ENCODE measurements at places on chromosomes 7 and 10.

- DNase-seq, result no peak
Measured at GRCh38 chr10:86673827-86674581, 5.7 kb downstream of the LDB3 start.

GRCh38 chr10:82377608-82378007 is 502.6 kb downstream of the NRG3 start:
- no peak for DNase-seq

GRCh38 chr7:133904776-133905175 is 222.4 kb upstream of the LRGUK start:
- no peak for DNase-seq

DNA sequence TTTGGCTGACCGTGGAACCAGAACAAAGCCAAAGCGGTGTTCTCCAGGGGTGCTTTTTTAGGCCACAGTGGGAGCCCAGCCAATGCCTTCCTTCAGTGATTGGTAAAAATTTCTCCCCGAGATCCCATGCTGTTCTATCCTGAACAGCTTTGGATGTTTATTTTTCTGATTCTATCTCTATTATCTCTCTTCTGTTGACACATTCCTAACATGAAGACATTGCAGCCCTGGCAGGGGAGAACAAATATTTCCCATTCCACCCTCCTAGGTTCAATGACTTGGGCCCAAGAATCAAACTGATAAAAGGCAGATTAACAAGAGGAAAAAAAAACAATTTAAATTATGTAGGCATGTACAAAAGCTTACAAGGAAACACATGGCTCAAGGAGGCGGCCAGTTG is 162.7 kb downstream of the PFKFB3 start:
- no peak for DNase-seq

- no peak for DNase-seq
Measured at GRCh38 chr7:82319674-82320118, 123.9 kb downstream of the CACNA2D1 start.

DNA sequence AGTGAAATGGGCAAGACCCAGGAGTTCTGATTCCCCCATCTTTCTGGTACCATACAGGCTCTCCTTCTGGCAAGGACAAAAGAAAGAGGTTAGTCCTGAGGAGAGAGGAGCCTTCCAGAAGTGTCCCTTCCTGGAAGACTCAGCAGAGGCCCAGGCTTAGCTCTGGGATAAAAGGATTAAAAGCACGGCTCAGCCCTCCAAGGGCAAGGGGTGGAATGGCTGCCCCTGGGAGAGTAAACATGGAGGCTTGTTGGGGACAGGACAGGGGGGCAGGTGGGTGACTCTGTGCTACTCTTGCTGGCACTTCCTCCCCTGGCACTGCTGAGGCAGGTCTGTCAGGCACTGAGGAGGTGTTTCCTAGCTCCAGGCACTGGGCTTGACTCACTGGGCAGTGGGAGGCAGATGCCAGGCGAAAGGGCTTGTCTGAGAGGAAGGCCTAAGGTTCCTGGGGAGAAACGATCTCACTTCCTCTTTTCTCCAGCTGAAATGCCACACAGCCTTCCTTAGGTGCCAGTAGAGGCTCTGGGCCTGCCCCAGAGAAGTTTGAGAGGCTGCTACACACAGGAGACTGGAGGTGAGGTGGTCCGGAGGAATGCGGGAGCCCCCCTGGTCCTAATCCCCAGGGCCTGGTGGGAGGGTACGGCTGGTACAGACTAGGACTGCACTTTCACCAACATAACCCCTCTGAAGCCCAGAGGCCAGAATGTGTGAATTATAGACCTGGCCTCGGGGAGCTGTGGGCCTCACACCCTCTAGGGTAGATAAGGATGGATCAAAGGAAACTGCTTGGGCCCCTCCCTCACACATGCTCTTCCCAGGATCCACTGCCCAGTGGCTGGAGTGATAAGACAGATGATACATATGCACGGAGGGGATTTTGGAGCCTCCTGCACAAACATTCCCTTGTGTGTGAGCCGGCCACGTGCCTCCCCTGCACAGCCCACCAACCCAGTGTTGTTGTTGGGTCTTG is 63.2 kb upstream of the PODXL start:
- DNase-seq, result no peak

DNA sequence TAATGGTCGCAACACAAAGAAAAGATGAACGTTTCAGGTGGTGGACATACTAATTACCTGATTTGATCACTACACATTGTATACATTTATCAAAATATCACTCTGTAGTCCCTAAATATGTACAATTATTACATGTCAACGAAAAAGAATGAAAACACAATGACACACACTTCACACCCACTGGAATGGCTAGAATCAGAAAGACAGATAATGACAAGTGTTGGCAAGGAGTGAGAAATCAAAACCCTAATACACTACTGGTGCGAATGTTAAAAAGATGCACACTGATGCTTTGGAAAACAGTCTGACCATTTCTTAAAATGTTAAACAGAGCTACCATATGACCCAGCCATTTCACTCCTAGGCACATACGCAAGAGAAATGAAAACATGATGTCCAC is 2.3 kb downstream of the COA1 start:
- DNase-seq, result no peak

DNA sequence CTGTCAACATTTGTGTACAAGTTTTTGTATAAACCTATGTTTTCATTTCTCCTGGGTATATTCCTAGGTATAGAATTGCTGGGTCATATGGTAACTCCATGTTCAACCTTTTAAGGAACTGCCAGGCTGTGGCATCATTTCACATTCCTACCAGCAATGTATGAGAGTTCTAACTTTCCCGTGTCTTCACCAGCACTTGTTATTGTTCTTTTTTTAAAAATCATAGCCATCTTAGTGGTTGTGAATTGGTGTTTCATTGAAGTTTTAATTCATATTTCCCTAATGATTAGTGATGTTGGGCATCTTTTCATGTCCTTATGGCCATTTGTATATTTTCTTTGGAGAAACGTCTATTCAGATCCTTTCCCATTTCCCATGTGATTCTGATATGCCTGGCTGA is 193.0 kb upstream of the PLXNA4 start:
- no peak for DNase-seq

GRCh38 chr7:66183700-66184099 is 21.4 kb upstream of the TPST1 start:
- no peak for DNase-seq

DNA sequence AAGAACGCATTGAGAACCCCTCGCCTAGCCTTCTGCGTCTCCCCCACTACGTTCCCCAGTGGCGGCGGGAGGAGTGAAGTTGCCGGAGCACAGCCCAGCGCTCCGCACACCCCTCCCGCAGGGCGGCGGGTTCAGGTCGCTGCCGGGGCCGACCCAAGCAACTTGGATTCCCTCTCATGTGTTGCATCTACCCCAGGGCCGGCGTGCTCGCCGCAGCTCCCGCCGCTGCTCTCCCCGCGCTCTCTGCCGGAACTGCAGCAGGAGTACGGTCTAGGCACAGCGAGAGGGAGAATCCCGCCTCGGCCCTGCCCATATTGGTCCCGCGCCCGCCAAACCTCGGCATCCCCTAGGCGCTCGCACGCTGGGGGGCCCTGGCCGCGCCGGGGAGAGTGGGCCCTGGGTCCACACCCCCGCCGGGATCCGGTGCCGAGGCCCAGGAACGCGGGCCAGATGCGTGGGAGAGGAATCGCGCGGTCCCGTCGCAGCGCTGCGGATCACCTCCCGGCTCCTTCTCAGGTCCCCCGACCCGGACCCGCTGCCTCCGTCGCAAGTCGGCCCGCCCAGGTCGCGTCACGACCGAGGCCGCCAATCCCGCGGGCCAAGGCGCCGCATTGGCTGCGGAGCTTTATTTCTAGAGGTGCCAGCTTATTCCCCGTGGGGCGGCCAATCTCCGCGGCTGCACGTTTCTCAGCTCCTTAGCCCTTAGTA is 648 bp upstream of the TMEM243 start:
- peak; percentile 68 for DNase-seq

- no peak for DNase-seq
Measured at GRCh38 chr7:13111230-13111629, 423.8 kb downstream of the ARL4A start.

GRCh38 chr7:116776610-116777289 is 85.6 kb upstream of the CAPZA2 start:
- no peak for DNase-seq

- DNase-seq, result no peak
Measured at GRCh38 chr7:128190051-128190647, 50.9 kb upstream of the LEP start.

- DNase-seq, result no peak
Measured at GRCh38 chr10:51615764-51616298, 83.6 kb downstream of the CSTF2T start.

DNA sequence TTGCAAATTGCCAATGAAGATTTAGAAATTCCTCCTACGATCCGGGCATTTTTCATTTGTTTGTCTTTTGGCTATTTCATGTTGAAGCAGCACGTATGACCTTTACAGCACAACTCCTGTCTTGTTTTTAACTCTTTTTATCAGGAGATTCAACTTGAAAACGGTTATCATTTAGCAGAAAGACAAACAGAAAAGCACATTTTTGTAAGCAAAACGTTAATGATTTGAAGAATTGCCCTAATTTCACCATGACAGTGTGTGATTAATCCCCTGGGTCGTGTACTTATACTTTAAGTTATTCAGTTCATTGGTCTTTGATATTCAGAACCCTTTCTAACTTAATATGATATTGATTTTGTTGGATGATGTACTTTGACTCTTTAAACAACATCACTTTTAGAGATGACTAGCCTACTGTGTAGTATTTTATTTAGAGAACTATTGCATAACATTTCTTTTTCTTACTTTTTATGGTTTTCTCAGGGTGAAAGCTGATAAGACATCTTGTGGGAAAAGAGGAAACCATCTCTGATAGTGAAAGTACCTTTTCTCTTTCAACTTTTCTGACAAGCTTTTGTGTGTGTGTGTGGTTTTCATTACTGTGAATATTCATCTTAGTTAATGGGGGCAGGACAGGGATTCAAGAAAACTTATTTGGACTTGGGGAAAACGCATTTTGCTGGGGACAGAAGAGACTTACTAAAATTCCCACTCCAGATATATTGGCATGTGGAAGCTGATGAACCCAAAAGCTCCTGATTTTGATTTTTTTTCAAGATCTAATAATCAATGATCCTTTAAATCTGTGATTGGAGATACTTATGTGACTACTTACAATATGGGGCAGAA is 8.1 kb downstream of the HHEX start:
- DNase-seq, result no peak

DNA sequence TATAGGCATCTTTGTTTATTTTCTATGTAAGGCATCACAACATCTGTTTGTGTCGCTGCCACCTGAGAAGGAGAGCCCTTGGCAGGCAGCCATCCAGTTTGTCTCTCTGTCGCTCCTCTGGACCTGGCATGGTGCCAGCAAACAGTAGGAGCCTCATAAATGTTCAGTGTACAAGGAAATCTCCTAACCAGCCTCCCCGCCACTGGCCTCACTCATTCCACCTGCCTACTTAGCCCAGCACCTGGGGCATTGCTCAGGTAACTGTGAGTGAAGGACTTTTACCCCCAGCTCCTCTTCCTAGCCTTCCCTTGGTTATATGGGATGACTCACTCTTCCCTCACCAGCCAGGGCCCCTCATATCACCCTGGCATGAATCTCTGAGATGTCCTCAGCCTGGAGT is 61.7 kb upstream of the NPTX2 start:
- no peak for DNase-seq

DNA sequence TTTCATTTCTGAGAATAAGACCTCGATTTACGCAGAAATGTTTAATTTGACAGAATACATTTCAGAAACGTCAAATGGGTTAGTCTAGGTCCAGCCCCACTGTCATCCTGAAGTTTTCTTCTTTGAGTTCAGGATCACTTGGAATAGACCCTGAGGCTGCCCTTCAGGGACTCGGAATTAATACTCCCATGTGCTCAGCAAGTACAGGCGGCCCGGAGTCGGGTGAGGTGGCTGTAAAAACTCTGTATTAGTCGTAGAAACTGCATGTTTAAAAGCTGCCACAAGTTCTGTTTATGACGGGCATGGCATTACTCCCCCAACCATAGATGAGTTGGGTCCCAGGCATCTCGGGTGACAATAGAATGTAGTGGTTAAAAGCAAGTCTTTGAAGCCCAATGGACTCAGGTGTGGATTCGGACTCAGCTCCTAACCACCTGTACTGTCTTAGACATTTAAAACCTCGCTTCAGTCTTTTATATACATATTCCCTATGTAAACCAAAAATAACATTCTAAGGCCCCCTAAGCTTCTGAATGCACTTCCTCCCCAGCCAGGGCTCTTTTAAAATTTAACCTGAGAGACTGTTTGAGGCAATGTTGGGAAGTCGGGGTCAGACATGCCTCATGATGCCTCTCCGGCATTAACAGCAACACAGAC is 216.3 kb downstream of the ADARB2 start:
- DNase-seq, result no peak

DNA sequence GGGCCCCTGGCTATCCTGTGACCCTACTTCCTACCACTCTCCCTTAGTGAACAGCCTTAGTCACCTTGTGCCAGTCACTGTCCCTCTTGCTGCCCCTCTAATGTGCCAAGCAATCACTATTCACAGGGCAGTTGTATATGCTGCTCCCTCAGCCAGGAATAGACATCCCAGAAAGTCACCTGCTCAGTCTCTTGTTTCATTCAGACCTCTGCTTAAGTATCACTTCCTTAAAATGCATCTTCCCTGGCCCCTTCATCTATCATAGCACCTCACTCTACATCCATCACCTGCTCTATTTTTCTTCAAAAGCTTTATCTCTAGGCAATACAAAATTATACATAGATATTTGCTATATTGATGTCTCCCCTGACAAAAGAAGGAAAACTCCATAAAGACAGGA is 328.4 kb upstream of the NFE2L3 start:
- no peak for DNase-seq

DNA sequence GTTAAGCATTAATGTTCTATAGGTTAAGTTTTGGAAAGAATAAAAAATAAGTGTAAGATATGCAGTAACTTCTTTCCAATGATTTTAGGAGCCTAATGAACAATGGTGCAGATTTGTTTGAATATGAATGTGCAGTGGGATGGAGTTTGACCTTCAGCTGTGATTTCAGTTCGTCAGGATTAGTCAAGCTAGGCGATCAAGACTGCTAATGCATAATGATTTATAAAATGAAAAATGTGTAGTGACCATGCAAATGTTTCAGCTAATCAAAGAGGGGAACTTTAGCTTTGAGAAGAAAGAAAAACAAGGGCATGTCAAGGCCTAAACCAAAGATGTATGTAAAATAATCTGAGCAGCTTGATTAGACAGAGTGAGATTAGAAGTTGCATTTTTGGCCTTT is 208.5 kb downstream of the FOXP2 start:
- no peak for DNase-seq

- DNase-seq, result no peak
Measured at GRCh38 chr7:157013101-157013500, 2.6 kb upstream of the MNX1 start.

Data from activated naive CD4-positive, alpha-beta T cell (primary cell).